ENCODE measurements at places on chromosomes 1 and 21. TPM values are rescaled to one million over a fixed set of nuclear protein-coding genes. Genes with fewer than 3 reads are reported as not detected.

- H3K36me3 ChIP-seq, result no peaks in the 10 kb centered on the region
- H3K4me3 ChIP-seq, result no peak overlapping the region
- peaks cover 4% of the 10 kb centered on the region for H3K4me1 ChIP-seq
- peak; percentile 69 for DNase-seq
- no peak overlapping the region for H3K27ac ChIP-seq
Measured at GRCh38 chr1:153617663-153618062, 1.5 kb upstream of the S100A14 start.

DNA sequence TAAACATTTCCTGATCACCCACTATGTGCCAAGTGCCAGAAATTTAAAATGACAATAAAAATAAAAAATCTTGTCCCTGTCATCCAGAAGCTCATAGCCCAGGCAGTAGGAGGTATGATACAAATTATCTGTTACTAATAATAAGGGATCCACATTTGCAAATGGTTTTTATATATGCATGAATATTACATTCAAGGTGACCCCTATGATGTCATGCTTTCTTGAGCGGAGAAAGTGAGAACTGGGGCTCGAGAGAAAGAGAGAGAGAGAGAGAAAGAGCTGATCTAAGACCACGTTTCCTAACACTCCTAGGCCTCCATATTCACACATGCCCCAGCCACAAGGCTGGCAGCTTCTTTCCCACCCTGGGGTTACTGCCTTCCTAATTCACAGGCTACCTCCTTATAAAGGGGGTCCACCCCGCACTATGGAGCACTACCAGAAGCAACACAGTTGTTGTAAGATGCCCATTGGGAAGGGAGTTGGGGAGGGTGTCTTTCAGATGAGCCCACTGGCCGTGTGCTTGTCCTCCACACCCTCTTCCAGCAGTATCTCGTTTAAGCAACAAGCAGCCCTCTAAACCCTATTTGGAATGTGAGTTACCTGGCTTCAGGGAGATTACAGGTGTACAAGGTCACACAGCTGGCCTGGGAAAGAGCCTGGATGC lies 28.8 kb upstream of the LRRN2 start:
- H3K4me1 ChIP-seq, result peaks cover 39% of the 10 kb centered on the region
- no peak for DNase-seq
- H3K27me3 ChIP-seq, result peaks cover 69% of the 10 kb centered on the region

DNA sequence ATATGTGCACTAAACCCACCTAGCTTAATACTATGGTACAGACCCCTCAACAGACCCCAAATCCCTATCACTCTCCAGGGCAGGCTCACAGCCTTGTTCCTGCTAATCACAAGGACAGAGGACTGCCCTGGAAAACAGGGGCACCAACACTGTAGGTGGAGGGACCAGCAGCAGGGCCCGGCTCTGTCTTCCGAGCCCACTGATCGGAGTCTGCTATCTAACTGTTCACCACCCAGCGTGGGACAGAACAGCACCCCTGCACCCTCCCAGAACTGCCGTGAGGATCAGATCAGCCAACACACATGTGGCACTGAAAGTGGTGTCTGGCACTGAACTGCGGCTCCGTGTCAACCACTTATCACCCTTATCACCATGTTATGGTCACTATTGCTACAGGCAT lies 6.2 kb downstream of the WDR4 start:
- peaks cover 2% of the 10 kb centered on the region for H3K4me1 ChIP-seq
- H3K36me3 ChIP-seq, result no peaks in the 10 kb centered on the region
- DNase-seq, result no peak
- no peaks in the 10 kb centered on the region for H3K27me3 ChIP-seq
- no peak overlapping the region for H3K27ac ChIP-seq

- H3K27ac ChIP-seq, result no peak overlapping the region
- H3K4me1 ChIP-seq, result no peaks in the 10 kb centered on the region
- DNase-seq, result no peak
- H3K36me3 ChIP-seq, result no peaks in the 10 kb centered on the region
Measured at GRCh38 chr1:219325368-219325742, 151.7 kb downstream of the LYPLAL1 start.

DNA sequence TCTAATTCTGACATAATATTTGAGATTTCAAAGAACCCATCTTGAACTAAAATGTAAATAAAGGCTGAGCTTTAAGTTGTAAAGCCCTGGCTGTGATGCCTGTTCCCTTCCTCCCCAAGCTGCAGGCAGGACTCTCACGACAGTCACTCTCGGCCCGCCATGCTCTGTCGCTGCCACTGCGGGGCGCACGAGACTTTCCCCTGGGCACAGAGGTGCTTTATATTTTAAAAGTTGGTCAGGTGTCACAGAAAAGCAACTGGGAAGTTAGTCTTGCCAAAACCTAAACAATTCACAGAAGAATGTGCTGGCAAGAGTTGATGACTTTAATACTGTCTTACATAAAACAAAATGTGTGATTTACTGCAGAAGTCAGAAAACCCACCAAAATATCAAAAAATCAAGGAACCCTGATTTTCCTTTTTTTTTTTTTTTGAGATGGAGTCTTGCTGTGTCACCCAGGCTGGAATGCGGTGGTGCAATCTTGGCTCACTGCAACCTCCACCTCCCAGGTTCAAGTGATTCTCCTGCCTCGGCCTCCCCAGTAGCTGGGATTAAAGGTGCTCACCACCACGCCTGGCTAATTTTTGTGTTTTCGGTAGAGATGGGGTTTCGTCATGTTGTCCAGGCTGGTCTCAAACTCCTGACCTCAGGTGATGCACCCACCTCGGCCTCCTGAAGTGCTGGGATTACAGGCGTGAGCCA lies 10.7 kb downstream of the LRRC47 start:
- DNase-seq, result peak; percentile 43
- no peaks in the 10 kb centered on the region for H3K4me1 ChIP-seq
- H3K4me3 ChIP-seq, result no peak overlapping the region
- no peaks in the 10 kb centered on the region for H3K36me3 ChIP-seq

DNA sequence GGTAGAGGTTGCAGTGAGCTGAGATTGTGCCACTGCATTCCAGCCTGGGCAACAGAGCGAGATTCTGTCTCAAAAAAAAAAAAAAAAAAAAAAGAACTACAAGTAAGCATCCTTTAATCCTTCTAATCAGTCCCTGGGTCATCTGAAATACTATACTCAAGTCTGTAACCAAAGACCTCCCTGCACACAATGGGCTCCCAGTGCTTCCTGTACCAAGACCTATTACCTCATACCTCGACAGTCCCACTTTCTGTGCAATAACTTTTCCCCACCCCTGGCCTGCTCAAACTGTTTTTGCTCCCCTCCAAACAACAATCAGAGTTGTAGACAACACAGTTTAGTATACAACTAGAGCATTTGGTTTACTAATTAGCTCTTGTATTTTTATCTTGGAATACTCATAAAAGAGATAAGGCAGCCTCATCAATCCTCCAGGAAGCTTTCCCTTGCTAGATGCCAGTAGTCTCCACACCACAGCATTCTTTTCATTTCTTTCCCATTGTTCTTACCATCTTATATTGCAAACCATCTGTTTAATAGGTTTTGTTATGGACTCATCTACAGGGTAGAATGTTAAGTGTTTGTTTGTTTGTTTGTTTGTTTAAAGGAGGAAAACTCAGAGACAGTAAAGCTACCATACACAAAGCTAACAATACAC lies 19.2 kb upstream of the RLF start:
- H3K27me3 ChIP-seq, result peaks cover 30% of the 10 kb centered on the region
- H3K4me3 ChIP-seq, result no peak overlapping the region
- peak; percentile 42 for DNase-seq
- no peaks in the 10 kb centered on the region for H3K4me1 ChIP-seq
- no peak overlapping the region for H3K27ac ChIP-seq

DNA sequence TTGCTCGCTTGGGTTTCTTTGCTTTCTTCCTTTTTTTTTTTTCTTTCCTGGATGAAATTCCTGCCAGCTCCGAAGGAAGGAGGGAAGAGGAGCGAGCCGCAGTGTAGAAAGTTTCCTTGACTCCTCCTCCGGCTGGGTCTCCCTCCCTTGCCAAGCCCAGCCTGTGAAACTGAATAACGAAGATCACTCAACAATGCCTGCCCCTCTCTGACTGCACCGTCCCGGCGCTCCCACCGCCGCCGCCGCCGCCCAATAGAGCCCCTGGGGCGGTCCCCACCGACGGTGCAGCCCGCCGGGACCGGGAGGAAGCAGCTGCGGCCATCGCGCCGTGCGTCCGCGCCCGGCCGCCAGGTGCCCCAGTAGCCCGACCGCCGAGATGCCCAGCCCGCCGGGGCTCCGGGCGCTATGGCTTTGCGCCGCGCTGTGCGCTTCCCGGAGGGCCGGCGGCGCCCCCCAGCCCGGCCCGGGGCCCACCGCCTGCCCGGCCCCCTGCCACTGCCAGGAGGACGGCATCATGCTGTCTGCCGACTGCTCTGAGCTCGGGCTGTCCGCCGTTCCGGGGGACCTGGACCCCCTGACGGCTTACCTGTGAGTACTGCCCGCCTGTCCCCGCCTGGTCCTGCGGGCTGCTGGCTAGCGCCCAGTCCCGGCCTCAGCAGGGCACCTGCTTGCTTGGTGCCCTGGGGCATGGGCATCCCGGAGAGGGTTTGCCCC lies at the start of gene LGR6:
LGR6 (plus strand) TSS at position 186 of the 714 bp plus-strand sequence; CDS start at position 377, 191 bp downstream.
- no peaks in the 10 kb centered on the region for H3K36me3 ChIP-seq
- peak within 1 kb of the TSS; percentile 54 for H3K4me3 ChIP-seq
- peaks cover 45% of the 10 kb centered on the region for H3K27me3 ChIP-seq
- DNase-seq, result peak; percentile 74
- peaks cover 4% of the 10 kb centered on the region for H3K4me1 ChIP-seq

DNA sequence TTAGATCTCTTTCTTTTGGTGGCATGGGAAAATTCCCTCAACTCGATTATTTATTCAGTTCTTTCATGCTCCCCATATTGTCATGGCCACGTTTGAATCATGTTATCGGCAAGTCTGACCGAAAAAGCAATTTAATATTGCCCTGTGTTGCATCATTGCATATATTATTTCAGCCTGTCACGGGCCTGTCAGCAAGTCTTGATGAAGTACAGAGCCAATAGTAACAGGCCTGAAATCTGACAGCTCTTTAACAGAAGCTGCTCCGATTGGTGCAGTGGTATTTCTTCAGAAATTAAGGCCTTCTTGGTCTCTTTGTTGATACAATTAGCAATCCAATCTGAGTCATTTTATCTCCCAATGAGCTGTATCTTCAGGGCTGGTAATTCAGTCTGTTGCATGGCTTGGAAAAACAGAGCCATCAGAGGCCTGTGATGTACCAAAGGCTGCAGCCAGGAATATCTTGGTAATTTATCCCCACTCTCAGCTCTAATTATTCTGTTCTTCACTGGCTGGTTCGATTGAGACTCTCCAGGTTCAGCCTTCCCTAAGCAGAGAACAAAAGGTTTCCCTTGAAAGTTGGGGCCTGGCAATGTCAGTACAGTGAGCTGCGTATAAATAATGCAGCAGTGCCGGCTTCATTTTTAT lies 149.5 kb downstream of the FGGY start:
- no peaks in the 10 kb centered on the region for H3K36me3 ChIP-seq
- DNase-seq, result peak; percentile 3
- no peak overlapping the region for H3K27ac ChIP-seq
- peaks cover 4% of the 10 kb centered on the region for H3K4me1 ChIP-seq
- H3K27me3 ChIP-seq, result no peaks in the 10 kb centered on the region

- no peaks in the 10 kb centered on the region for H3K27me3 ChIP-seq
- no peaks in the 10 kb centered on the region for H3K4me1 ChIP-seq
Measured at GRCh38 chr1:78447086-78447485, 43.7 kb upstream of the PTGFR start.

GRCh38 chr1:12180315-12180714 lies 13.5 kb downstream of the TNFRSF1B start:
- H3K4me3 ChIP-seq, result no peak overlapping the region
- DNase-seq, result no peak
- H3K36me3 ChIP-seq, result no peaks in the 10 kb centered on the region
- peaks cover 23% of the 10 kb centered on the region for H3K4me1 ChIP-seq

GRCh38 chr1:228781161-228781808 lies 46.0 kb downstream of the RHOU start:
- no peak overlapping the region for H3K4me3 ChIP-seq
- H3K36me3 ChIP-seq, result no peaks in the 10 kb centered on the region
- no peaks in the 10 kb centered on the region for H3K27me3 ChIP-seq
- H3K27ac ChIP-seq, result no peak overlapping the region
- peak; percentile 58 for DNase-seq

- no peaks in the 10 kb centered on the region for H3K36me3 ChIP-seq
- H3K27me3 ChIP-seq, result no peaks in the 10 kb centered on the region
- H3K4me1 ChIP-seq, result no peaks in the 10 kb centered on the region
- peak overlapping the region; percentile 48 for H3K4me3 ChIP-seq
- no peak overlapping the region for H3K27ac ChIP-seq
Measured at GRCh38 chr1:178037510-178038253, 56.2 kb upstream of the RASAL2 start.

DNA sequence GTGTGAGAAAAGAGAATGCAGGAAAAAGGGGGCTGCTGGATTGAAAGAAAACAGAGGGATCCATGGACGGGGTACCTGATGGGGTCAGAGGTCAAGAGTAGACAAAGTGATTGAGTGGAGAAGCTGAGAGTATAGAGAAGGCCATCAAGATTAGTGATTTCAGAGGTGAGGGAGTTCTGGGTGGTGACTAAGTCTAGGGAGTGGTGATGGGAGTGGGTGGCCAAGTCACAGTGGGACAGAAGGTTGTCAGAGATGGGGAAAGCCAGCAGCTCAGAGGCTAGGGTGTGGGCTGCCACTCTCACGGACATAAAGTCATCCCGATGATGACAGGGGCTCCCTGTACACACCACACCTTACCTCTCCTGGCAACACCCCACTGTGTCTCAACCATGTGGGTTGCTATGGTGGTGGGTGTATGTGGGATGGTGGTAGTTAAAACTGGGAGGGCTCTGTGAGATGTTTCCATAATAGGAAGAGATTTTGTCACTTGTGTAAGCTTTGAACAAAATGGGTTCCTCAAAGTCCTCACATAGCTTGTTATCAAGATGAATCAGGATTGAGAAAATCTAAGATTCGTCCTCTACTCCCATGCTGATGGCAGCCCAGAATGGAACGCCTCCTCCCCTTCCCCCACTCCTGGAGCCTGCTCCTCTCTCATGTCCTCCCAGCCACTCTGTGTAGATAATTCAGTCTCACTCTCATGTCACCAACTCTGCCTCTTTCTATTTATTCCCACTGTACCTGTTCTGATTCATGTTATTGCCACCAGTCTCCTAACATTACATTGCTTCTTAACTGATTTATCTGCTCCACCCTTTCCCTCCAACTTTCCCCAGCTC lies 20.3 kb upstream of the CSF1 start:
- no peaks in the 10 kb centered on the region for H3K4me1 ChIP-seq
- no peaks in the 10 kb centered on the region for H3K27me3 ChIP-seq
- no peak for DNase-seq
- no peak overlapping the region for H3K4me3 ChIP-seq
- no peak overlapping the region for H3K27ac ChIP-seq
- no peaks in the 10 kb centered on the region for H3K36me3 ChIP-seq

The GUCA2A gene
- not detected for total RNA-seq

The LCE1E gene
- not detected for total RNA-seq

The WNT3A gene
- not detected for total RNA-seq

The CELA2A gene
- total RNA-seq, result not detected

The FCER1G gene
- 0.34 TPM for total RNA-seq

The SOX13 gene
- 27.8 TPM for total RNA-seq

The RGS16 gene
- 12.5 TPM for total RNA-seq

Data from neural progenitor cell (in vitro differentiated cells).